Stimulated activated CD8-positive, alpha-beta memory T cell treated with anti-CD3 and anti-CD28 coated beads, Interleukin-15, amount 100 ng/mL, for 24 hours (primary cell): ENCODE measurements at places on chromosomes 2 and 18.

- DNase-seq: no peak
Observed at GRCh38 chr2:145060876-145061275, 541.0 kb upstream of the ZEB2 start.

DNA sequence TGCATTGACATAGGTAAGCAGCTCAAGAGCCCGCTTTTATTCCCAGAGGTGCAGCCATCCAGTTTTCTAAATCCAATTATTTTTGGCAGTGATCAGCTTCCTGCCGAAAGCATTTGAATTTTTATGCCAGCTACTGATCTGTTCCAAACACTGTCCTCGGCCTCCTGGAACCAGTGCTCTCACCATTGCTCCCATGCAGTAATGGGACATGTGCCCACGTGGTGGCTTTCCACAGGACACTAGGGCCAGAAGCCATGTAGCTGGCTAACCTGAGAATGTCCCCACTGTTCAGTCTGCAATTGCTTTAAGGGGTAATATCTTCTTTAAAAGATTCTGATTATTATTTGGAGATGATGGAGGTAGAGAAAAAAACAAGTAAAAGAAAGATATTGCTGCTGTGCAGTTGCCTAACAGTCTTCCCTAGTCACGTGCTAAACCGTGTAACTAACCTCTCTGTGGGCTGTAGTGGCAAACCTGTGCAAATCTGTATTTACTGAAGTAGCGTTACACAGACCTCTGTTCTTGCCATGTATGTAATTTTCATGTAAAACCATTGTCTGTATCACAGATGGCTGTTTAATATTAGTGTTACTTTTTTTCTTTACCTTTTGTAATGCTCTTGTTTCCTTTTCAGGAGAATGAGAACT, 13.0 kb downstream of the GRHL1 start:
- DNase-seq: no peak

DNA sequence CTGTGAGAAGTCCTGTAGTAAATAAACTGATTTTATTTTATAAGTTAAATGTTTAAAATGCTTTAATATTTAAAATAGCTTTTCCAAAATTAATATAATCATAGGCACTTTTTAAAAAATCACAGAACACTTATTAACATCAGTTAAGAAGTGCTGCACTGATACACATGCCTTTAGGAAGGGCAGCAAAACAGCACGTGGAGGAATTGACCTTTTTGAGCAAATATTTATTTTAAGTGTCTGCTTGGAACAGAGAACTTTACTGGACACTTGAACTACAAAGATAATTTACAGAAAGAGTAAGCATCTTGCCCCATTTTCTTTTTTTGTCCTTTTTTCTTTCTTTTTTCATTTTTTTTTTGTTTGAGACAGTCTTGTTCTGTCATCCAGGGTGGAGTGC, 87.7 kb upstream of the NARS1 start:
- DNase-seq: no peak

- no peak for DNase-seq
Observed at GRCh38 chr2:86335865-86336674, 1.4 kb downstream of the REEP1 start.

DNA sequence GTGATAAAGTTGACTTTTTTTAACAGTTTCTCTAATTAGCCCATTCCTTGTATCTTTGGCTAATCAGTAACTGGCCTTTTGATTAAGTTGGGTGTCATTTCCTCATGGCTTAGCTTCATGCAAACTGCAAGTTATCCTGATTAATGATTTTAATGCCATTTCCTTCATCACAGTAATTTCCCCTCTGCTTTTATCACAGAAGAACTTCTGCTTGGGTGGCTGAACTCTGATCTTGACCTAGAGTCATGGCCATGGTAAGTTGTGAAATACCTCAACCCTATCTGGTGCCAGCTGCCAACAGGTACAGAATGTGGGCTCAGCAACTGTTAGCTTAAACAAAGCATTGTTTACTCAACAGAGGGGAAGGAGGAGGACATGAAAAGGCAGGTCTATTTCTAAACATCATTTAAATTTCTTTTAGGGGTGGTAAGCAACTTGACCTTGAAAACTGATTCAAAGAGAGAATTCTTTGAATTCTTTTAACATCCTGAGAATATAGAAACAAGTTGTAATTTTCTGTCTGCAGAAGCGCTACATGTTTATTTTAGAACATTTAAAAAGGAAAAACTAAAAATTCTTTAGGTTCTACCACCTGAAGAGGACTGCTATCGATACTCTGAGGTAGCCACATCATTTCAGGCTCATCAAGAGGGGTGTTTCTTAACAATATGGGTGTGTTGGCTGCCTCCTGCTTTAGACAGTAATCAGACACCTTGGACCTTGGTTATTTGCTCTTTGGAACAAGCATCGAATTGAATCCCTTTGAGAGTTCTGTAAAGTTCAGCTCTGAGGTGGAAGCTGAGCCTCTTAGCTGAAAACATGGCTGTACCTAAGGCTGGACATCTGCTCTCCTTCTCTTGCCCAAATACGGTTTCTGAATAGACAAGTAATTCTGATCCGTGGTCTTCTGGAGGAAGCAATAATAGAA, 39.7 kb downstream of the ANXA4 start:
- DNase-seq: no peak

DNA sequence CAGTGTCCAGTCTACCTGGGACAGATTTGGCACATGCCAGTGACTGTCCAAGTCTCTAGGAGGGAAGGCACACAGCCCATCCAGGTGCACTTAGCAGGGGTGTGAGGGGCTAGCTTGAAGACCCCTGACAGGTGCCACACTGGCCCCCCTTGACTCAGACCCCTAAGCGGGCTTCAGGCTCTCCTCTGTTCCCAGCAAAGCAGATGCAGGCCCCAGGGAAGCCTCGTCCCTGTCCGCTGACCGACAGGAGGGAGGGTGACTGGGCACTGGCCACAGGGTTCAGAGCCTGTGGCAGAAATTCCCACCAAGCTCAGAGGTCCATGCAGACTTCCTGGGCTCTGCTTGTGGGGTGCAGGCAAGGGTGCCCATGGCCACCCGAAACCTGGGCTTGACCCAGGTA, 239.8 kb upstream of the MYT1L start:
- DNase-seq: no peak

- no peak for DNase-seq
Observed at GRCh38 chr18:79532313-79533007, 136.7 kb downstream of the NFATC1 start.

- no peak for DNase-seq
Observed at GRCh38 chr2:215511454-215512346, 75.8 kb upstream of the FN1 start.
